ENCODE measurements at places on chromosomes 2 and 18. TPM values are rescaled to one million over a fixed set of nuclear protein-coding genes. Genes with fewer than 3 reads are reported as not detected.

GKN2 gene
- not detected for total RNA-seq

CPO gene
- total RNA-seq = not detected

DTNA gene
- total RNA-seq = 34.3 TPM

MC5R gene
- total RNA-seq = not detected

RAB6C gene
- total RNA-seq = not detected

CHST9 gene
- not detected for total RNA-seq

RFX8 gene
- 24.1 TPM for total RNA-seq

DYSF gene
- total RNA-seq = 1.2 TPM

DNA sequence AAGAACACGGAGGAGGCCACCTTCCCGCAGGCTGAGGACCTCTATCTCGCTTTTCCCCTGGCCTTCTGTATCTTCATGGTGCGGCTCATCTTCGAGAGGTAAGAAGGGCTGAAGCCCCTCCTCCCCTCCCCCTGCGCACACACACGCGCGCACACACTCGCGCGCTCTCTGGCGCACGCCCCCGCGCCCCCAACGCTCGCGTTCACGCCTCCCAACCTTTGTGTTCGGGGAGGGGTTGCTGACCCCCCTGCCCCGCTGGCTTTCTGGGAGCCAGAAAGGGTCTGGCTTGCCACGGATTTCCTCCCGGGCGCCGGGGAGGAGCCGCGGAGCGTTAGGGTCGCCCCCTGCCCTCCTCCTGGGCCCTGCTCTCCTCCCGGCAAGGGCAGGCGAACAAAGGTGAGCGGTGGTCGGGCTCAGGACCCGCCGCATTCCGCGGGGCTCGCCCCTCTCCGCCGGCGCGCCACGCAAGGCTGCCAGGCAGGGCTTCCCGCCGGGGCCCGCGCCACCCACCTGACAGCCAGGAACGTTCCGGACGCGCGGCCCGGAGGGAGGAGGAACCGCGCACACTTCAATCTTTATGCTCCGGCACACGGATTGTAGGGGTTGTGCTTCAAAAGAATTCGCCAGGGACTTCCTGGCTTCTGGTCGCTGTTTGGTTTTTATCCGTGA is 583 bp downstream of the CERS6 start:
- DNase-seq = no peak

GRCh38 chr2:224151680-224152310 is 112.7 kb upstream of the SERPINE2 start:
- no peak for DNase-seq

DNA sequence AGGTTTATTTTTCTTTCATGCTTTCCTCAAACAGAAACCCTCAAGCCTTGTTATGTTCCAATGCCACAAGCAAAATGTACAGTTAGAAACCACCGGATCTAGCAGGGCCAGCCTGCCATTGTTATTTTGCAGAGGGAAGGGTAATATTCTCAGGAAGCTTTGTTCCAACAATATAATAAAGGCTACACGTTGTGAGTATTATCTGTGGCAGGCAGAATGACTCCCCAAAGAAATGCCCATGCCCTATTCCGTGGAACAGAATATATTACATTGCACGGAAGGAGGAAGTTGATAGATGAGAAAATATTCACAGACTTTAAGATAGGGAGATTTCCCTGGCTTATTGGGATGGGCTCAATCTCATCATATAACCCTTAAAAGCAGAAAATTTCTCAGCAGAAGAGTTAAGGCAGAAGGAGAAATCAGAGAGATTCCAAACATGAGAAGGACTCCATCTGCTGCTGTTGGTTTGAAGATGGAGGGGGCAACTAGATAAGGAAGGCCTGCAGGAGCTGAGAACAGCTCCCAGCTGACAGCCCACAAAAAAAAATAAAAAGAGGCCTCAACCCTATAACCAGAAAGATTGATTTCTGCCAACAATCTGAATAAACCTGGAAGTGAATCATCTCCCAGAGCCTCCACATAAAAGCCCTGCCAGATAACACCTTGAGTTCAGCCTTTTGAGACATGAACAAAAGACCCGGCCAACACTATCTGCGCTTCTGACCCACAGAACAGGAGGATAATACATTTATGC is 466.6 kb downstream of the LPIN1 start:
- DNase-seq = no peak

DNA sequence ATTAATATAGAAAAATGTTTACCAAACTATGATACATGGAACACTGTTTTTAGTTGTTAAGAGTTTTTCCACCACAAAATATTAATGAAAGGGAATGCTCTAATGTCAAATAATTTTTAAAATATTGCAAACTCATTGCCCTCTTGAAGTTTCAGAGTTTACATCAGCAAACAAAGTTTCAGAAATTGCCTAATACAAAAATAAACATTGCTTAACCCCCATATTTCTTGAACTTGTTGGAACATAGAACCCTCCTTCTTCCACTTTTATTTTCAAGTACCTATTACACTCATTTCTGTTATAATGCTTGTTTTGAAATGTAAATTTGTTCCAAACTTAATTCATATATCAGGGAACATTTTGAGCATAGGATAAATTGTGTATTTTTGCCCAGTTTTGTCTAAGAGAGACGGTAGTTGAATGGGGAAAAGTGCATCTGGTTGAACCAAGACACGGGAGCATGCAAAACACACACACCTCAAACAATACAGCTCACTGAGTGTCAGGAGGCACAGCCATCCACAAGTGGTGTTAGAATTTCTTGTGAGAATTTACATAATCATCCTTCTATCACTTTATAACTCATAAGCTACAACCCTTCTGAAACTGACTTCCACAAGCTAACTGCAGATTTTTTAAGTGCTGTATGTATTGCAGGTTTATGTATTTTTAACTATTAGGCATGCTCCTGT is 5.3 kb upstream of the MC4R start:
- DNase-seq = no peak

DNA sequence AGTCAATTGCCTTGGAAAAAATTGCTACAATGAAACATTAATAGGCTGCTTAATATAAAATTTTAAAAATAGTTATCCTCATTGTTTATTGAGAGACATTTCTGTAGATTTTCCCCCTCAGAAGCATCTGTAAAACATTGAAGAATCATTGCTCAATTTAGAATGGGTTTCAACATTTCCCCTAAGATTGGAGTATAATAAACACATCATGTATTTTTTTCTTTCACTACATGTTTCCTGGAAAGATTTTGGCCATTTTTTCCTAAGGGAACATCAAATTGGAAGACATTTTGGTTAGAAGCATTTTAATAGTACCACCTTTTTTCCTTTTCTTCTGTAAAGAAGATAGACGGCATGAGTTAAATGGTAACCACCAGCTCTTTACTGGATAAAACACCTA is 443.2 kb upstream of the SPHKAP start:
- no peak for DNase-seq

DNA sequence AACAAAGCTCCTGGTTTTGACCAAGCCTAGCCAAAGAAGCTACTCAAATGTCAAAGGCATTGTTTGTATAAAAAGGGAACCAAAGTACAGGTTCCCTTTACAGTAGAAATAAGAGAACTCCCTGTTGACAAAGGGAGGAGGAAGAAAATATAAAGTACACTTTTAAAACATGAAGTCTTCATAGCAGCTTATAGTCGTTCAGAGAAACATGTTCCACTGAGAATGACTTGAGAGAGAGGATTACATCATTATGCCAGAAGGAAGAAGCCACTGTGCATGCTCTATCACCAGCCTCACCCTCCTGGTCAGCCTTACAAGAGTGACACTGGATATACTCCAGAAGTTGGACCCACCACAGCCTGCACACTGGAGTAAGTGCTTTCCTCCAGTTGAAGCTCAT is 2.5 kb upstream of the DHRS9 start:
- DNase-seq = no peak

DNA sequence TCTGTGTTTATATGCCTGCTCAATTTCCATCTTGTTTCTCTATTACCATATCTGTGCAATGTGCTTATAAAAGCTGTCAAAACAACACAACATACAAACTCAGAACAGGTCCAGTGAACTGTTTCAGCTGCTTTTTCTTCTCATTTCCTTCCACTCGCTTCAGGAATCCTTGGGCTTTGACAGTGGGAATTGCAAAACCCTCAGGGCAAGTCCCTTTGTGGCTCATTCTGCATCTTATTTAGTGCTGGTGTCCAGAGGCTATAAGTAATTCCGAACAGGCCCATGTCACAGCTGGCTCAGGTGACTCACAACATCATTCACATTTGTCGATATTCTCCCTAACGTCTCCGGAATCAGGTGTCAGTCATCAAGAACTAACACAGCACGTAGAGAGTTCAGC is 309.9 kb upstream of the ZNF521 start:
- DNase-seq = no peak

DNA sequence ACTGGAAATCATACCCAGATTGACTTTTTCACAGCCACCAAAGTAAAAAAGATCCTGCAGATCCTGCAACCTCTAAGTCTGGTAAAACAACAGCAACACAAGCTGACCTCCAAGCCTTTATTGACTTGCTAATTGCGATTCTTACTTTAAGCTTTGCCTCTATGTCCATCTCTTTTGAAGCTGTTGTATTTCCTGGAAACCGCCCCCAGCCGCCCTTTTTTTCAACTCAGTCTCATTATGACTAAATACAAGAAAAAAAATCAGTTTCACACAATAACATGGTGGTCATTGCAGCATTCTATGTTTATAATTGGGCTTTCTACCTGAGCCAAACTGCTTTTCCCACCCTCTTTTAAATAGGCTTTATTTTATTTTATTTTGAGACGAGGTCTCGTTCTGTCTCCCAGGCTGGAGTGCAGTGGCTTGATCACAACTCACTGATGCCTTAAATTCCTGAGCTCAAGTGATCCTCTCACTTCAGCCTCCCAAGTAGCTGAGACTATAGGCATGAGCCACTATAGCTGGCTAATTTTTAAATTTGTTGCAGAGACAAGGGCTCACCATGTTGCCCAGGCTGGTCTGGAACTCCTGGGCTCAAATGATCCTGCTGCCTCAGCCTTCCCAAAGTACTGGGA is 76.2 kb downstream of the MOGAT1 start:
- no peak for DNase-seq

GRCh38 chr2:232496501-232497270 is 9.1 kb upstream of the ECEL1 start:
- DNase-seq = no peak

DNA sequence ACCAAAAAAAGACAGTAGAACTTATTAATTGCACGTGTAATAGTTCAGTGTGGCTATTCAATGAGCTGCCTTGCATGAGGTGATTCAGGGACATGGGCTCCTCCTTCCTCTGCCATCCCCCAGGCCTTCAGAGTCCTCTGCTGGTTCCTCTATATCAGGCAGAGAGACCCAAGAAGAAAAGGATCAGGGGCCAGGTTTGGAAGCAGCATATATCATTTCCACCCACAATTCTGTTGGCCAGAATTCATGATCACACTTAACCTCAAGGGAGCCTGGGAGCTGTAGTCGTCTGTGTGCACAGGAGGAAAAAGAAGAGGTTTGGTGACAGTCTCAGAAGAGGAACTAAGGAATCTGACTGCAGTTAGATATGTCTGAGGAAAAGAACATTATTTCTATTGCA is 114.0 kb upstream of the GLS start:
- DNase-seq = no peak

DNA sequence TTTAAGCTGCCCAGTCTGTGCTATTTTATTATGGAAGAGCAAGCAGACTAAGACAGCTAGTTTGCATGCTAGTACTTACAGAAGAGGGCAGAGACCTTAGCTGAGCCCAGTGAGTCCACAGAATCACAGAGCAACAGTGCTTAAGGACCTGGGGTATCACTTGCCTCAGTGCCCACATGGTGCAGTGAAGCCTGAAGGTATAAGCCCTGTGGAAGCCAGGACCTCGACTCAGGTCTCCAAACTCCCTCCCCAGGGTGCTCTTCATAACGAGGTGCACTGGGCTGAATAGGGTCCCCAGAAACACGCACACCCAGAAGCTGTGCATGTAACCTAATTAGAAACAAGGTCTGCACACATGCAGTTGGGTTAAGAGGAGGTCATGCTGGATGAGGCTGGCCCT is 718.1 kb downstream of the GALR1 start:
- DNase-seq = no peak

DNA sequence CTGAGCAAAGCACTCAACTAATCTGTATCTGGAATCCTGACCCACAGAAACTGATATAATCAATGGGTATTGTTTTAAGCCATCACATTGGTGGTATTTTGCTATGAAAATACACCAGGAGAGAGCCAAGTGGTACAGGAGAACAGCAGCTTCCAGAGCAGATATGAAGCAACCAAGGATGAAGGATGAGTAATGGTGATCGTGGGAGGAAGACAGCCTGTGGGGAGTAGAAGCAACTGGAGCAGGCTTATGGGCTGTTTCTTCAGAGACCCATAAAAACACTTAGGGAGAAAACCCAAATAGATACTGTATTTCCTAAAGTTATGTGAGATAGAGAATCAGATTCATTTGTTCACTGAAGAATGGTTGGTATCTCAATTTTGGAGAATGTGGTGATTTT is 330.8 kb downstream of the NUP35 start:
- DNase-seq = no peak

DNA sequence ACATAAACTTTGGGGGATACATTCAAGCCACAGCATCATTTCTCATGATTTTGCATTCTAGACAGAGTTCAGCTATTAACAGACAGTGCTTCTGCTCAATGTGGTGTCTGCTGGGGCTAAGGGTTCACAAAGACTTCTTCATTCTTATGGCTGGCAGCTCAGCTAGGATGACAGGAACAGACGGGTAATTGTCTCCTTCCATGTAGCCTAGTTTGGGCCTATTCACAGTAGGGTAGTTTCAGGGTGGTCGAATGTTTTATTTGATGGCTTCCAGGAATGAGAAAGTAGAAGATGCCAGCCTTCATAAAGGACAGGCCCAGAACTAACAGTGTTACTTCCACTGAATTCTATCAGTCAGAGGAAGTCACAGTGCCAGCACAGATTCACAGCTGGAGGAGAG is 26.0 kb upstream of the BCL2L11 start:
- no peak for DNase-seq

GRCh38 chr2:76159042-76159648 is 448.4 kb upstream of the GCFC2 start:
- no peak for DNase-seq

- DNase-seq = no peak
These were observed 35.5 kb downstream of the ZC3H6 start for GRCh38 chr2:112310906-112311305.

DNA sequence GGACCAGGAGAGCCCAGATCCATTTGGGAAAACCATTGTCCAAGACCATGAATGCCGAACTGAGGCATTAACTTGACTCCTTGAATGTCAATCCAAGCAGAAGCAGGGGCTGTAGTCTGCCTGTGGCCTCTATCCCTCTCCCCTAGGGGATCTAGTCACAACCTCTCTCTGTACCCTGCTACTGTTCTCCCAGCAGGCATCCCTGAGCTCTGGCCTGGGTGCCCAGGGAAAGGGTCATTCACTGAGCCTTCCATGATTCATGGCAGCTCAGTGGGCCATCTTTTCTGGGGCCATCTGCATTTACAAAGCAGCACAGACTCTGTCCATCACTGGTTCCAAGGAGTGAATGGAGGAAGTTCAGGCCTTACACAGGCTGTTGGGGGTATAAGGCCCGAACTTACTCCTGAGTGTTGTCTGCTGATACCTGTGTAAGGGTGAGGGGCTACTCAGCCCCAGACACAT is 151.8 kb downstream of the ZFP36L2 start:
- DNase-seq = no peak
